ENCODE measurements at places on chromosomes 12 and 14.

GRCh38 chr12:41106315-41106714 lies 81.8 kb upstream of the PDZRN4 start:
- DNase-seq, result no peak

- DNase-seq, result no peak
Measured at GRCh38 chr14:36741858-36742257, 80.2 kb downstream of the PAX9 start.

DNA sequence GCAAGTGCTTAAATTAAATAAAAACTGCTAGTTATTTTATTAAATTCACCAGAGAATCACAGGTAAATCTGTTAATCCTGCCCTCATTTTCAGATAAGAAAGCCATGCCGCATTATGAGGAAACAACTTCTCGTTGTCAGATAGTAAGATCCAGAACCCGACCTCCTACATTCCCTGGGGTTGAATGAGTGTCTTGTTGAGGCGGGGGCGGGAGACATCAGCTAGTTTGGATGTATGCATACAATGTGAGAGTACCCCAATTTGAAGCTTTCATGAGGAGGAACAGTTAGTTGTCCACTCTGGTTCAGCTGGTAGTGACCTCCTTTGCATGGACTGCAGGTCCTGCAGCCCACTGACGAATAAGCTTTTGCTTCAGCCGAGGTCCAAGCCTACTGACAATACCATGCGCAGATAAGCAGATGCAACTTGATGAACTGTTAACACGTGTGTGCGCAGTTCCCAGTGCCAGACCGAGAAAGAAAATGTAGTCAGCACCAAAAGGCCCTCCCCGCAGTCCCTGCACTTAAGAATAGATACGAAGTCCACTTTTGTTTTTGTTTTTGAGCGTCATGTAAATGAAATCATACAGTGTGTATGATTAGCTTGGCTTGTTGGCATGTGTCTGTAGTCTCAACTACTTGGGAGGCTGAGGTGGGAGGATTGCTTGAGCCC lies 34.9 kb downstream of the EVL start:
- DNase-seq, result no peak

DNA sequence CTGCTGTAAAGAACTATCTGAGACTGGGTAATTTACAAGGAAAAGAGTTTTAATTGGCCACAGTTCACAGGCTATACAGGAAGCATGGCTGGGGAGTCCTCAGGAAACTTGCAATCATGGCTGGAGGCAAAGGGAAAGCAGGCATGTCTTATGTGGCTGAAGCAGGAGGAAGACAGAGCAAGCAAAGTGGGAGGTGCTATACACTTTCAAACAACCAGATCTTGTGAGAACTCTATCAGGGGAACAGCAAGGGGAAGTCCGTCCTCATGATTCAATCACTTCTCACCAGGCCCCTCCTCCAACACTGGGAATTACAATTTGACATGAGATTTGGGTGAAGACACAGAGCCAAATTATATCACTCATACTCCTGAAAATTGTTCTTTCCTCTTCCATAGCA lies 109.5 kb upstream of the PKP2 start:
- DNase-seq, result no peak

GRCh38 chr14:95557832-95558231 lies 23.0 kb downstream of the GLRX5 start:
- DNase-seq, result no peak

DNA sequence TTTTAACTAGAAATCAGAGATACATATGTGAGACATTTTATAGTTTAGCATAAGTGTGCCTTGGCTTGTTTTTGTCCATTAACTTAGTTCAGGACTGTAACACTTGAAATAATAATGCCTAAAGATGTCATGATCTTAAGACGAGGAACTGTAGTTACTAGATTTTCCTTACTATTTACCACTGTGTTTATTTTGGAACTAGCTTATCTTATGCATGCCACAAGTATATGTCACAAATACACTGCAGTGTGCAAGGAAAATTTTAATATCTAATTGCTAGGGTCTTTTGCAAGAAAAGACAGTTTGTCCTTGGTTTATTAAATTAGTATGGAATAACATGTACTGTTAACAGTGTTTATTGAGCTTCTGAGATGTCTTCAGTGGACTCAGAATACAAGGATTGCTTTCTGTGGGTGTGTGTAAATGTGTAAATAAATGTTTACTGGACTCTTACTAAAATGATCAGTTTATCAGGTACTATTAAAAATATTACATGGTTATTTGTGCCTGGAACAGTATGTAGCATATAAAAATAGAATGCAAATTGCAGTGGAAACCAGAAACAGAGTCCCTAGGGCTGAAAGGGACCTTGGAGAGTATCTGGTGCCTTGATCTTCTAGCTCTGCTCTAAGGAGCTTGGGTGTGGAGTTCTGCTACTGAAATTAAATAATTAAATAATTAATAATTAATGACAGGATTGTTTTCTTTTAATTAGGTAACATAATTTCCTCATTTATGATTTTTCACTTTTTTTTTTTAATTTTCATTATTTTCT lies 58.1 kb downstream of the FGD4 start:
- DNase-seq, result no peak

- no peak for DNase-seq
Measured at GRCh38 chr14:71063351-71063750, 156.1 kb downstream of the PCNX1 start.

- DNase-seq, result no peak
Measured at GRCh38 chr14:51119411-51120051, 24.6 kb upstream of the TRIM9 start.

GRCh38 chr14:86527312-86527711 lies 997.4 kb downstream of the FLRT2 start:
- DNase-seq, result no peak

- DNase-seq, result no peak
Measured at GRCh38 chr12:10558789-10559188, 53.1 kb downstream of the EIF2S3B start.

- no peak for DNase-seq
Measured at GRCh38 chr14:68704736-68705720, 87.8 kb downstream of the ZFP36L1 start.

DNA sequence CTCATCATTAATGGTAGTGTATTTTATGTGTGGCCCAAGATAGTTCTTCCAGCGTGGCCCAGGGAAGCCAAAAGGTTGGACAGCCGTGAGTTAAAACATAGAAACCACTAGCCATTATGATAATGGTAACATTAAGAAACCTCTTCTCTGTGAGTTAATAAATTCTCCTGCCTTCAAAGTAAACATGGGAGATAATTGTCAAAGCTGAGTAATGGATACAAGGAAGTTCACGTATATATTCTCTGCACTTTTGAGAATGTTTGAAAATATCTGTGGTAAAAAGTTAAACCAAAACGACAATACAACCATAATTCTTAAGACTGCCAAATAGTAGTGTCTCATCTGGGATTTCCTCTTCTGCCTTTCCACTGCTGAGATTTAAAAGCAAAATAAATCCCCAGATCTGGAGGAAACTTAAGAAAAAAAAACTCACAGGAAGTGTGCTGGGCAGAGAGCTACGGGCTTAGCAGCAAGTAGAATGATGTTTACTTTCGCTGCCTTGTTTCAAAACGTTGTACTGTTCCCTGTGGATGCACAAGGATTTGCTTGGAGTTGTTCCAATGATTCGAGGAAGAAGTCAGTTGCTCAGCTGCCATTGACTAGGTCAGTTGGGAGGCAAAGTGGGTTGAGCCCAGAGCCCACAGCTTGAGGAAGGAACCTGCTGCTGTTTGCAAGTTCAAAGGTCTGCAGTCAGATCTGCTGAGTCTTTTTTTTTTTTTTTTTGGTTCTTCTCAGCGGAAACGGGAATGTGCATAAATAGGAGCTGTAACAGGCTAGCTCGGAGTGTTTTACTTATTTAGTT lies 1.7 kb downstream of the TPCN1 start:
- DNase-seq, result peak; percentile 16

DNA sequence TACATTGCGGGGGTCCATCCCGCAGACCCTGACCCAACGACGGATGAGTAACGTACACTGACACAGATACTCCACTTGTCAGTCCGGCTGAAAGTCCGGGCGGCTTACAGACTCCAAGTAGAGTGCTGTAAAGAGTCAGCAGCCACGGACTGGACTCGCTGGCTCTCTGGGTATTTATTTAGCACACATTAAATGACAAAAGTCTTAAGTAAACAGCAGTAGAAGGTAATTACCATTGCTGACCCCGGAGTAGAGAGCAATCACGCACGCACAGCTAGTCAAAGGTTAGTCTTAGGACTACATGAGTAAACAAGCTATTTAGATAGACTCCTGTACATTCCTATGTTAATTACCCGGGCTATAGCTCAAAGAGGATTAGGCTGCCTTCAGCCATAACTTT lies 780.9 kb downstream of the RPS29 start:
- no peak for DNase-seq

- no peak for DNase-seq
Measured at GRCh38 chr12:14652483-14652882, 43.9 kb downstream of the GUCY2C start.

DNA sequence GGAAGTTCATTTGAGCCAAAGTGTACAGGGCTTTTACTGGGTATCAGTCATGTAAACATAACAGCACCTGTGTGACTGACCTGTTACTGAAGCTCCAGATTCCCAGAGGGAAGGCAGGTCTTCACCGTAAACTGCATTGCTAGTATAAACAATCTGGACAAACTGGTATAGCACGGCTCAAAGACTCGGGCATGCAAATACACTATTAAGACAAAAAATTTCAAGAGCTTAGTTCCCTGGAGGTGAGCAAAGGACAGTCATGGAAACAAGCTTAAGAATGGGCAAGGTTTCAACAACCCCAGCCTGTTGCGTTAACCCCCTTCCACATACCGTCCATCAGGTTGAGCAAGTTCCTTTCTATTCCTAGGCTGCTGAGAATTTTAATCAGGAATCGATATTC lies 9.4 kb downstream of the PARP11 start:
- no peak for DNase-seq

- DNase-seq, result no peak
Measured at GRCh38 chr14:44803239-44803905, 158.4 kb downstream of the KLHL28 start.

DNA sequence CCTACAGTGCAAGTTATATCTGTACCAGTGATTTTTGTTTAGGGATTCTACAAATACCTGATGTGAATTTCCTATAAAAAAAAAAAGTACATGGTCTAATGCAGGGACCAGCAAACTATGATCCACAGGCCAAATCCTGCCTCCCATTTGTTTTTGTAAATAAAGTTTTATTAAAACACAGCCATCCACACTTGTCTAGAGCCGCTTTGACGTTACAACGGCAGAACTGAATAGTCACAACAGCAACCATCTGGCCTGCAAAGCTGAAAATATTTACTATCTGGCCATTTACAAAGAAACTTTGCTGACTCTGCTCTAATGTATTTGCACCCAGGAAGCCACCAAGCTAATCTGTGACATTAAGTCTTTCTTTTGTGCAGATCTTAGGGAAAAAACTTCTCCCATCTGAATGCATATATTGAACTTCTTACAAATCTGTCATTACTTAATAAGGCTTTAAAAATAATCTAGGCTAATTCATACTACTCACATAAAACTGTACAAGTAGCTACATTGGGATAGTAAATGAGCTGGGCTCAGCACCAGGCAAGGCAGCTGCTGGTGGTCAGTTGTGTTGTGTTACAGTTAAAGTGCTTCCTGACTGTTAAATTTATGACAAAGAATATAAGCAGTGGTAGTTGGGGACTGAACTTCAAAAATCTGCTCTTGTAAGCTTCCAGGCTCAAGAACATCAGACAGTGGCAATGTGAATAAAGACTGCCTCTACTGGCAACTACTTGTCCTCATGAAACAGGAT lies 303.3 kb downstream of the MED13L start:
- no peak for DNase-seq

- DNase-seq, result peak; percentile 93
Measured at GRCh38 chr12:7935590-7936581, at the start of gene SLC2A3. TSS of gene SLC2A3 (minus strand) at chr12:7936187. CDS start at chr12:7936034, 153 bp downstream.

DNA sequence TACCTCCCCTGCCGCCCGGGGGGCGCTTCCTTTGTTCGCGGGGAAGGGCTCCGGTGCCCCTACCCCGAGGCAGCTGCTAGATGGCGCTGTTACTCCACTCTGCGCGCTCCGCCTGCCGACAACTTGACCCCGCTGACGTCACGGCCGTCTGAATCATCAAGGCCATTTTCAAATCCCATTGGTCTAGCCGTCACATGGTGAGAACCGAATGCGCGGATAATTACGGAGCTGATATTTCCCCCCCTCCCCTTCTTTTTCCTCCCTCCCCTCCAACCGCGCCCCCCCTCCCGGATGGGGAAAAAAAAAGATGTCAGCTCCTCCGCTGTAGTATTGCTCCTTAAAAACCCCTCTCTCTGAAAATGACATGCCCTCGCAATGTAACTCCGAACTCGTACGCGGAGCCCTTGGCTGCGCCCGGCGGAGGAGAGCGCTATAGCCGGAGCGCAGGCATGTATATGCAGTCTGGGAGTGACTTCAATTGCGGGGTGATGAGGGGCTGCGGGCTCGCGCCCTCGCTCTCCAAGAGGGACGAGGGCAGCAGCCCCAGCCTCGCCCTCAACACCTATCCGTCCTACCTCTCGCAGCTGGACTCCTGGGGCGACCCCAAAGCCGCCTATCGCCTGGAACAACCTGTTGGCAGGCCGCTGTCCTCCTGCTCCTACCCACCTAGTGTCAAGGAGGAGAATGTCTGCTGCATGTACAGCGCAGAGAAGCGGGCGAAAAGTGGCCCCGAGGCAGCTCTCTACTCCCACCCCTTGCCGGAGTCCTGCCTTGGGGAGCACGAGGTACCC lies at the start of gene HOXC10:
HOXC10 (plus strand) TSS at position 246 of the 791 bp plus-strand sequence; CDS start at position 360, 114 bp downstream.
- peak; percentile 82 for DNase-seq

- DNase-seq, result no peak
Measured at GRCh38 chr14:42475289-42475688, 868.6 kb downstream of the LRFN5 start.

GRCh38 chr12:34294671-34295365 lies 272.5 kb downstream of the ALG10 start:
- no peak for DNase-seq

DNA sequence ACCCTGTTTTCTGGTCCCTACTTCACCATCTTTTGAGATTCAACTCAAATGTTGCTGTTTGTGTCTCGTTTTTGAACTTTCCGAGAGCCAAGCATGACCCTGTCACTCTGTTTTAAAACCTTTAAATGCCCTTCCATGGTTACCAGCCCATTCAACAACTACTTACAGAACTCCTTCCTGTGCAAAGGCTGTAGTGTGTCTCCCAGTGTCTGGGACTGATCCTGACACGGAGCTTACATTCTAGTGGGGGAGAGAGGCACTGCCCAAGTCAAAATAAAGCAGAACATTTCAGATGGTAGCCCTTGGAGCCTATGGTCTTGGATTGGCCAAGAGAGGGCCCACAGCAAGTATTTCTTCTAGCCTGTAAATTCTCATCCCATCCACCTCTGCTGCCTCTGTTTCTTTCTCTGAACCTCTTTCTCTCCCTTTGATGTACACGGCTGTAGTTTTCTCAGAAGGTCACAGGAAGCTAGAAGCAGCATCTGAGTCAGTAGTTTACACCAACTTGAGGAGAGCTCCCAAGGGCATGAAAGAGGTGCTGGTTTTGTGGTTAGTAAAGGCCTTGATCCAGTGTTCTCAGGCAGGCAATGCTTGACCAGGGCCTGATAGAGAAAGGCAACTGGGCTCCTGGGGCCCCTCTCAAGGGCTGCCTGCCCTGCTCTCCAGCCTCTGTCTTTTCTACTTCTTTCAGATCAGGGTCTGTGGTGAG lies 42.3 kb upstream of the SLC24A4 start:
- DNase-seq, result no peak

DNA sequence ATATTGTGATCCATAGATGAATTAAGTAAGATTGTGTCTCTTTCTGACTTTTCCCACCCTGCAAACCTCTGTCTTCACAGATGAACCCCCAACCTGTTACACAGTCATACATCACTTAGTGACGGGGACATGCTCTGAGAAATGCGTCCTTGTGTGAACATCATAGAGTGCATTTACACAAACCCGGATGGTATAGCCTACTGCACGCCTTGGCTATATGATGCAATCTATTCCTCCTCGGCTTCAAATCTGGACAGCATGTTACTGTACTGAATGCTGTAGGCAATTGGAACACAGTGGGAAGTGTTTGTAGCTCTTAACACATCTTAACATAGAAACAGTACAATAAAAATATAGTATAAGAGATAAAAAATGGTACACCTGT lies 7.4 kb upstream of the TESPA1 start:
- no peak for DNase-seq
